Endothelial cell of umbilical vein (primary cell): ENCODE measurements at places on chromosomes 13 and 19. TPM values are rescaled to one million over a fixed set of nuclear protein-coding genes. Genes with fewer than 3 reads are reported as not detected.

GRCh38 chr19:48509467-48510194 lies 2.0 kb downstream of the LMTK3 start:
- DNase-seq: no peak

- DNase-seq: no peak
Observed at GRCh38 chr19:29501816-29502580, 23.8 kb upstream of the VSTM2B start.

DNA sequence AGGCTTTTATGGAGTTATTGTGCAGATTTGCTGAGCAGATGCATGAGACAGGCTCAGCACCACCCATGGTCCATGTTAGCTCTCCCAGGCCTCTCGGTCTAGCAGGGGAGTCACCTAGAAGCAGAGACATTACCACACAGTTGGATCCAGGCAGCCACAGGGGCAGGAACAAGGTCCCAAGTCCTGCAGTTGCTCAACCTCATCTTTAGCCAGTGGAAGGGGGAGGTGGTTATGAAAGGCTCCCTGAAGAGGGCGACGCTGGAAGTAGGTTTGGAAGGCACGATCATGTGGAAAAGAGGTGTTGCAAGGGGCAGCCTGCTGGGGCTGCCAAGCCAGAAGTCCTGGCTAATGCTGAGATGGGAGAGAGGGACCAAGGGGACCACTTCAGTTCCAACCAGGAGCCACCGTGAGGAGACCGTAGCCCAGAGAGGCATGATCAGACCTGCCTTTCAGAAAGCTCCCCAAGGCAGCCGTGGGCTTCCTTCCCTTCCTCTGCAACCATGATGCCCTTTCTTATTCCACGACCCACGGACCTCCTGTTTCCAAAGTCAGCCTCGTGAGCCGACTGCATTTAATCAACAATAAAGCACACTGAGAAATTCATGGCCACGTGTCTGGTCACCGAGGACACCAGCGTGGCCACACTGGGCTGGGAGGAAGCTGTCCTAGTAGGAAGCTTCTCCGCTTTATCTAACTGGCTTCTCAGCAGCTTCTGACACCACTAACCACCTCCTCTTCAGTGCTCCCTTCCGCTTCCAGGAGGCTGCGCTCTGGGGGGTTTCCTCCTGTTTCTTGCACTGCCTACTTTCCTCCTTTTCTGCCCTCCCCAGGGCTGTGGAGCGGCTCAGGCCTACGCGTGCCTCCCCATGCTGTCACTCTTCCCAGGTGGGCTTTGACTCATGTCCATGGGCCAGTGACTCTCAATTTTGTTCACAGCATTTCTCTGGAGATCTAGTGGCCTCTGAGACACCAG lies 2.6 kb downstream of the AP1M1 start:
- DNase-seq: no peak

DNA sequence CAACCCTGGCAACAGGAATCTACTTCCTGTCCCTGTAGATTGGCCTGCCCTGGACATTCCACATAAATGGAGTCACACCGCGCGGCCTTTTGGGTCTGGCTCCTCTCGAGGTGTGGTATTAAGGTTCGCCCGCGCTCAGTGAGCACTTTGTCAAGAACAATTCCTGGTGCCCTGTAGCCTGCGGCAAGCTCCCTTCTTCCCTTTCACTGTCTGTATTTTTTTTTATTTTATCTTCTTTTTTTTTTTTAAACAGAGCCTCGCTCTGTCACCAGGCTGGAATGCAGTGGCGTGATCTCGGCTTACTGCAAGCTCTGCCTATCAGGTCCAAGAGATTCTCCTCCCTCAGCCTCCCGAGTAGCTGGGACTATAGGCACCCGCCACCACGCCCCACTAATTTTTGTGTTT lies 28.3 kb downstream of the PEX11G start:
- no peak for DNase-seq

DNA sequence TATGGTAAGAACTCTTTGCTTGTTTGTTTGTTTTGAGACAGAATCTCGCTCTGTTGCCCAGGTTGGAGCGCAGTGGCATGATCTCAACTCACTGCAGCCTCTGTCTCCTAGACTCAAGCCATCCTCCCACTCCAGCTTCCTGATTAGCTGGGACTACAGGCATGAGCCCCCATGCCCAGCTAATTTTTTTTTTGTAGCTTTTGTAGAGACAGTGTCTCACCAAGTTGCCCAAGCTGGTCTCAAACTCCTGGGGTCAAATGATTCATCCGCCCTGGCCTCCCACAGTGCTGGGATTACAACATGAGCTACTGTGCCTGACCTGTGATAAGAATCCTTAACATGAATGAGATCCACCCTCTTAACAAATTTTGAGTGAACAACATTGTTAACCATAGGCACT lies 183.9 kb upstream of the TSHZ3 start:
- DNase-seq: no peak

DNA sequence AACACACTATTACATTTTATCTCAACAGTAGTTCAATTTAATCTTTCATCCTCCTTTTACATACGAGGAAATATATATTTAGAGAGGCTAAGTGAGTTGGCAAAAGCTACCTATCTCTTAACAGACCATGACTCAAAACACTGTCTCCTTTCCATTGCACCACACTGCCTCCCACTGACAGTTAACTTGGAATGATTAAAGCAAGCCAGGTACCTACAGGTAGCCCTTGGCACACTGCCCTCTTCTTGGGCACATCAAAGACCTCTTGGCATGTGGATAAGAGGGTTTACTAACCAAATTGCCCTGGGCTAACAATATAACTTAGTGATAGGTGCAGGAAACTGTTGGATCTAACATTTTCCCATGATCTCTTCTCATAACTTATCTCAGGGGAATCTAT lies 1.8 kb downstream of the ABHD13 start:
- DNase-seq: no peak

GRCh38 chr19:39469567-39469966 lies 11.1 kb upstream of the TIMM50 start:
- DNase-seq: no peak

- DNase-seq: no peak
Observed at GRCh38 chr13:113219256-113219940, 10.0 kb downstream of the CUL4A start.

DNA sequence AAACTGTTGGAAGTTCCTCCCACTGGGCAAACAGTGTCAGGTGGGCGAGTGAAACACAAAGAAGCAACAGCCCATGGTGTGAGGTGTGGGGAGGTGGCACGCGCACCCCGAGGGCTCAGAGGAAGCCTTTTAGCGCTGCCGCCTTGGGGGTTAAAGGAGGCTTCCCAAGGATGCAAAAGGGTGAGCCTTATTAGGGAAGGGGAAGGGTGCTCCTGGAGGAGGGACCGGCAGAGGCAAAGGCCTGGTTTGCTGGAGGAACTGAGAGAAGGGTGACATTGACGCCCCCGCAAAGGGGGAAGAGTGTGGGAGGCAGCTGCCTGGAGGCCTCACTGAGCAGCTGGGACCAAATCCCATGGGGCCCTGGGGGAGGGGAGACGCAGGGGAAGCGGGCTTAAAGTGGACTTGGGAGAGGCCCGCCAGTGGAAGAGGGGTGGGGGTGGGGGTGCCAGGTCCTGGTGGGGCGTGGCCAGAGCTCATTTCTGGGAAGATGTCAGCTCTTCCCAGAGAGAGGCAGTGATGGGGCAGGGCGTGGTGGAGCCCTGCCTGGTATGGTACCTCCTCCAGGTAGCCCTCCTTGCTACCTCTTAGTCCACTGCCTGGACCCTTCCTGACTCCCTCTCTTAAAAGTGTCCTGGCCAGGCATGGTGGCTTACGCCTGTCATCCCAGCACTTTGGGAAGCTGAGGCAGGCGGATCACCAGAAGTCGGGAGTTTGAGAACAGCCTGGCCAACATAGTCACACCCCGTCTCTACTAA lies 12.0 kb upstream of the FCHO1 start:
- DNase-seq: no peak

DNA sequence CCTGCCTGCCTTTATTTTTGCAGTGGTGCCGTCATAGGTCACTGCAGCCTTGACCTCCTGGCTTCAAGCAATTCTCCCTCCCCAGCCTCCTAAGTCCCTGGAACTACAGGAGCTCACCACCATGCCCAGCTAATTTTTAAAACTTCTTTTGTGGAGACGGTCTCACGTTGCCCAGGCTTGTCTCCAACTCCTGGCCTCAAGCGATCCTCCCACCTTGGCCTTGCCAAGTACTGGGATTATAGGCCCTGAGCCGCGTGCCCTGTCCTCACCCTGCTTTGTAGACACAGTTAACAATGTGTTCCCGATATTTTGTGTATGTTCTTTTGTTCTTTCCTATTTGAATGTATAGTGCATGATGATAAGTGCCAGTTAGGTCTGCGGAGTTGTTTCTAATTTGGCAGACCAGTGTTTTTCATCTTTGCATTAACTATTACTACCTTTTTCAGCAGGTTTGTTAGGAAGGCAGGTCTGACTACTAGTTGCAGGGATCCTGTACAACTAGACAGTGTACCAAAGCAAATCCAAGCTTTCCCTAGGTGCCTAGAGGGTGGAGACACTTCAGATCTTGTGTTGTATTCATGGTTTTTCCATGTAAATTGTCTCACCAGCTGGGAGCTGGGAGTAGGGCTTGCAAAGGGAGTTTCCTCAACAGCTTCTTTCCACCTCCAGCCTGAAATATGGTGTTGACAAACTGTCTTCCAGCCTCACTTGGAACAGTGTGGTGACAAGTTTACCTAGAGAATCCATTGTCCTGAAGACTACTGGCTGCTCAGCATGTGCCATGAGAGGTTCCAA lies 9.5 kb upstream of the WTIP start:
- no peak for DNase-seq

- DNase-seq: no peak
Observed at GRCh38 chr19:33471111-33471996, 50.2 kb downstream of the PEPD start.

DNA sequence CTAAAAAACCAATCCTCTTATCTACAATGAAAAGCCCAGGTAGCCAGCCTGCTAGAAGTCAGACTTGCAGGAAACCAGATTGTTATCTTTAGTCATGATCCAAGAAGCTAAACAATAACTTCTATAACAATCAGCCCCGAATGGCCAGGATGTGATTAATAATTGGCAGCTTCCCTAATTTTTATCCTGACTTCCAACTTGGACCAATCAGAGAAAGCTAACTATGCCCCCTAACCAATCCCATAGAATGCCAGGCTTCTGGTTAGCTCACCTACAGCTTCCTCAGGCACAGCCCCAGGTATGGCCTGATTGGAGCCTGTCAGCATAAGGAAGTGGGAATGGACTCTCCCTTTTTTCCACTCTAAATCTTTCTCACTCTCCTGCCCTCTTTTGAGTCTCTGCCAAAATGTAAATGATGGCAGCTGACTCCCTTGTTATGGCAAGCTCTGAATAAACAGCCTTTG lies 394.9 kb downstream of the DLEU7 start:
- DNase-seq: peak; percentile 97

DNA sequence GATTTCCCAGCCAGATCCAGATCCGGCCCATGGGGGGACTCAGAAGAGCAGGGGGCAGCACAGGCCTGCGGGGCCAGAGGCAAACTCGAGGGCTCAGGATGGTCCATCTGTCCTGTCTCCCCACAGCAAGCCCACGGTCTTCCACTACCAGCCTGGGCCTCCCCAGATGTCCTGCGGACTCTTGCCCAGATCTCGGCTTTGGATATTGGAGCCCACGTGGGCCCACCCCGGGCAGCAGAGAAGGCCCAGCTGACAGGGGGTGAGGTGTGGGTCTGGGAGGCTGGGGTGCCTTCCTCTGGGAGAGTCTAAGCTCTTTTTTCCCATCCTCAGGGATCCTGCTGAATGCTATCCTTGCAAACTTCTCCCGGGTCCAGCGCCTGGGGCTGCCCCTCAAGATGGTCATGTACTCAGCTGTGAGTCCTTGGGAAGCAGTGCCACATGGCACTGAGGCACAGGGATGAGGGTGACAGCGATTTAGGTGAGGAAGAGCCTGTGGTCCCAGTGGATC lies 3.4 kb downstream of the ACP4 start:
- no peak for DNase-seq

DNA sequence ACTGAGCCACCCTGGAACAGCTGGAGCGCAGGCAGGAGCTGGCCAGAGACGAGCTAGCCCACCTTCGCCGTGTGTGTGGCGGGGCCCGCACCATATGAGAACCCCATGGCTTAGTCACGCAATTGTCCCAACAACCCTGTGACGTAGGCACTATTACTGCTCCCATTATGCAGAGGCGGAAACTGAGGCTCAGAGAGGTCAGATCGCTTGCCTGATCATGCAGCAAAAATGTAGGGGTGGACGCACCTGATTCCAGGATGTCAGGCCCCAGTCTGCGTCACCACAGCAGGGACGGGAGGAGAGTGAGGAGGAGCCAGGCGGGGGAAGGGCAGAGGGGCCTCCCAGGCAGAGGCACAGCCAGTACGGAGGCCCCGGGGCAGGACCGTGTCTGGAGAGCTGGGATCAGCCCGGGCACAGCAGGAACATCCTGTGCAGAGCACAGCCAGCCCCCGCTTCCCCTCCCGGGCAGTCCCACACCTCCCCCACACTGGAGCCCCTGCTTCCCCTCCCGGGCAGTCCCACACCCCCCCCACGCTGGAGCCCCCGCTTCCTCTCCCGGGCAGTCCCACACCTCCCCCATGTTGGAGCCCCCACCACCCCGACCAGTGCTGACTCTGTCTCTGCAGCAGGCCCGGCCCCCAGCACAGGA lies 16.7 kb downstream of the PIP5K1C start:
- DNase-seq: peak; percentile 92

GRCh38 chr13:52105841-52106240 lies 23.0 kb downstream of the NEK5 start:
- no peak for DNase-seq

Gene CGB8
- total RNA-seq: not detected in 2 replicates

Gene CBLC
- total RNA-seq: not detected in 2 replicates

Gene SCAF1
- total RNA-seq: 75.8 and 83.8 TPM in 2 replicates

Gene TUBGCP3
- 44.0 and 47.7 TPM in 2 replicates for total RNA-seq

Gene GPX4
- 445 and 469 TPM in 2 replicates for total RNA-seq

Gene SIAH3
- not detected in 2 replicates for total RNA-seq

Gene LRRC63
- not detected in 2 replicates for total RNA-seq

Gene PINLYP
- 2.6 and 5.5 TPM in 2 replicates for total RNA-seq

Gene SPTBN4
- total RNA-seq: not detected in 2 replicates

Gene ZNF726
- total RNA-seq: 2.9 and 4.7 TPM in 2 replicates
